K562 (cell line): ENCODE measurements at places on chromosomes 6 and 20.

- no peak for DNase-seq
Measured at GRCh38 chr6:34947561-34947960, 58.5 kb downstream of the ANKS1A start.

DNA sequence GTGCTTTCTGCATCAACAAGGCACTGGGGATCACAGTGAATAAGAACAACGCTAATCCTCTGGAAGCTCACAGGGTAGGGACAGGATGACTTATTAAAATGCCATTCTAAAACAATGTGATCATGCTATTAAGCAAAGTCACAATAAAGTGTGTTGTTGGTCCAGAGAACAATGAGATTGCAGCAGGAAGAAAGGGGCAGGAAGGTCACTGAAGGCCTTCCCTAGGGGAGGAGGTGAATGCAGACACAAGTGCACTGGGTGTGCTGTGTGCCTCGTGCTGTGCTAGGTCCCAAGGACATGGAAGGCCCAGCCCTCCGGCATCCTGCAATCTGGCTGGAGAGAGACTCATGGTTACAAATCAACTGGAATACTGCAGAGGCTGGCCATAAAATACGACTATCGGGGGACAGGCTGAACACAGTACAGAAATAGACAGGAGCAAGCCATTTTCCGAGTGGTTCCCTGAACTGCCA, 55.7 kb downstream of the LYRM4 start:
- no peak for DNase-seq

GRCh38 chr6:132443206-132443605, 41.9 kb upstream of the MOXD1 start:
- no peak for DNase-seq

DNA sequence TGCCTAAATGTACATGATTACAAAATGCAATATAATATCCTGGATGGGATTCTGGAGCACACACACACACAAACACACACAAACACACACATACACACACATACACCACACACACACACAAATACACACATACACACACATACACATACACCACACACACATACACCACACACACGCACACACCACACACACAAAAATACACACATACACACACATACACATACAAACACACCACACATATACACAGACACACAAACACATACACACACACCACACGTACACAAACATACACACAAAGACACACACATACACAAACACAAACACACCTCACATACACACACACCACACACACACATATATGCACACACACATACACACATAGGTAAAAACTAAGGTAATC, 134.6 kb upstream of the SYNDIG1 start:
- no peak for DNase-seq

- DNase-seq = no peak
Measured at GRCh38 chr6:126949786-126950185, 168.7 kb upstream of the RSPO3 start.

DNA sequence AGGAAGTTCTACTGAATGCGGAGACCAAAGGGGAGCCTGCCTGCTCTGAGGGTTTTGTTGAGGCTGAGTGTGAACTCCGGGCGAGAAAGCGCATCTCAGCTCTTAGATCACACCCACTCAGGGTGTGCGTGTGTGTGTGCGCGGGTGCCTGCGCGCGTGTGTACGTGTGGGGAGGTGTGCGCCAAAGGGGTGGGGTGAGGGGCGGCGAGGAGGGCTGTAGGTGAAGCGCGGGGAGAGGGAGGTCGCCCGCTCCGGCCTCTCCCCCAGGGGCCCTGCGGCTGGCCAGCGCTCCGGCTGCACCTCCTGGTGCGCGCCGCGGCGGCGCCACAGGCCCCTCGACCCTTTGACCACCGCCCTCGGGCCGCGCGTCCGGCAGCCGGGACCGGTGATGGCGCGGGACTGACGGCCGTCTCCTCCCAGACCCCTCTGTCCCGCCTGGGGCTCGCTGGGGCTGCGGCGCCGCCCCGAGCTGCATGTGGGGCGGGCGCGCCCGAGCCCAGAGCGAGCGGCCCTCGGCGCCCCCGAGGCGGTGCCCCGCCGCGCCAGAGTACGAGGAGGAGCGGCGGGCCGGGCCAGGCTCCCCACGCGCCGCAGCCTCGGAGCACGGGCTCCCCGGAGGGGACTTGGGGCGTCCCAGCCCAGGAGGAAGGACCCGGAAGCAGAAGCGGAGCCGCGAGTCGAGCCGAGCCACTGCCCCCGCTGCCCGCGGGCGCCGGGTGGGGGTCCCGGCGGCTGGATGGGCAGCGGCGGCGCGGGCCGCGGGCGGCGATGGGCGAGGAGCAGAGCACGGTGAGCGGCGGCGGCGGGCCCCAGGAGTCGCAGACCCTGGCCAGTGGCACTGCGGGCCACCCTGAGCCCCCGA, at the start of gene RNF217:
Gene RNF217 (plus strand): TSS at position 661 of the 862 bp plus-strand sequence. CDS start 108 bp downstream, at position 769.
- peak; percentile 84 for DNase-seq

- no peak for DNase-seq
Measured at GRCh38 chr20:23362392-23363256, 642 bp downstream of the GZF1 start.

- no peak for DNase-seq
Measured at GRCh38 chr20:56706867-56707360, 77.8 kb downstream of the TFAP2C start.

DNA sequence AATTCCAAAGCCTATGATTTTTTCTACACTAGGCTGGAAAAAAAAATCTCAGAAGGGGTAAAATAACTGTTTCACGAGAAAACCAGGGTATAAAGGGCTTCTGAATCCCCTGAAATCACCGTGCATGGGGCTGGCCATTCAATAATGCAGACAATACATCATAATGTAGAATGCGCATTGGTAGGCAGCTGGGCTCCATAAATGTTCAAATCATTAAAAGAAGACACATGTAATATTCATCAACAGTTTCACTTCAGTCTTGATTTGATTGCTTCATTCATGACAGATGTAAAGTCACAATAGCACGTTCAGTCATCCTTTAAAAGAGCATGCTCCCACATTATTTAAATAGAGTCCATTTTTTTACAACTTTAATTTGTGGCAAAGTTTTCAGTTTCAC, 20.5 kb downstream of the PTCHD4 start:
- DNase-seq = no peak

DNA sequence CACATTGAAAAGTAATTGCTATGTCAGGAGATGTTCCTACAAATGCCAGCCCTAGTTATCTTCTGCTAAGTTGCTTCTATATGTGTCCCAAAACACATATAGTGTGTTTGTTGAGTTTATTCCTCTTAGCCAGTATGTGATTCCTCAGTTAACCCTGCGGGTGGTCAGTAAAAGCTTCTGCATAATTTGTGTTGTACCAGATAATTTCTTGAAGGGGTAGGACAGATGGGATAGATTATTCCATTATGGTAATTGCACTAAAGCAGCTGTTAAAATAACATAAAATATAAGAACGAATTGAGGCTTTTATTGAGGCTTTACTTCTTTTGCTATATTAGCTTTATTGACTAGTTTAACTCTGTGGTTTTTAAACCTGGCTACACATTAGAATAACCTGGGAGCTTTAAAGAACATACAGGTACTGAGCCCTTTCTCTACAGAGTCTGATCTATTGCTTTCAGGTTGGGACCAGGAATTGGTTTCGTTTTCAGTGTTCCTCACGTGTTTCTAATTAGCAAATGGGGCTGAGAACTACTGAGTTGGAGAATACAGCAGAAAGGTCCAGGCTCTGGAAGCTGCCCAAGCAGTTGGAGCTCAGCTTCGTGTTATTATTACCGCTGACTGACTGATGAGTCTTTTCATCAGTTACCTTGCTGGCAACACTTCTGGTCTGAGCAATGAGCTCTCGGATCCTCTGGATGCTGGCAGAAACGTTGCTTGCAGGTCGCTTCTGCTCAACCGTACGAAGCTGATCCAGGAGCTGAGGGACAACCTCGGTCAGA, 56.9 kb downstream of the FAM229B start:
- peak; percentile 14 for DNase-seq

DNA sequence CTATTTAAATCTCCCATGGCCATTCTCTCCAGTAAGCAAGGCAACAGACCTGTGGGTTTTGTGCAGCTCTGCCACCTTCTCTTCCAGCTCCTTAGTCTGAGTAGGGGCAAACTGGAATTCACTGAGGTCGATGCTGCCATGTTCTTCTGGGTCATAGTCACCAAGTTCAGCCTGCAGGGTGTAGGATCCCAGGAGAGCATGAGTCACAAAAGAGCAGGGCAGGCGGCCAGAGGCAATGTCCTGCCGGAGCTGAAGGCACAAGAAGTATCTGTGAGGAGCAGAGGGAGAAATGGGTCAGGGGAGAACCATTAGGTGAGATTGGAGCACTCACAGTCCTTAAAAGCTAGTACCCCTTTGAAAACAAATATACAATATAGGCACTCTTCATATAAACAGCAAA, 73.7 kb downstream of the SMLR1 start:
- DNase-seq = no peak

DNA sequence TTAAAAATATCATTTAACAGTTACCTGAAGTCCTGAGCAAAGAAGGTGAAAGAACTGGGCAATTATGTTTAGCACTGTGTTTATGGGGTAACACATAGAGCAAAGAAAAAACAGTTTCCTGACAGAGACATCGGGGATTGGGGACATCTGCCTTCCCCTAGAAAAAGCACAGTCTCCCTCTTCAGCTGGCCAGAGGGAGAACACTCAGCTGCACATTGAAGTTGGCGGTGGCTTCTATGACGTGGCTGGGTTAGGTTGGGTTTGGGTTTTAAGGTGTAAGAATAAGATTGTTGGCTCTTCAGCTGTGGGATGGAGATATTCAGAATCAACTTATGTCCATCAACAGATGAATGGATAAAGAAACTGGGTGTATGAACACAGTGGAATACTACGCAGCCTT, 124.0 kb upstream of the DTNBP1 start:
- DNase-seq = no peak

- no peak for DNase-seq
Measured at GRCh38 chr6:167044696-167045095, 45.5 kb downstream of the CEP43 start.

- DNase-seq = no peak
Measured at GRCh38 chr6:124254941-124255685, 451.4 kb downstream of the NKAIN2 start.

GRCh38 chr20:57390604-57391438, at the start of gene RBM38:
TSS of gene RBM38 (plus strand) at chr20:57391396. CDS start at chr20:57391582, 186 bp downstream.
- DNase-seq = peak; percentile 96

DNA sequence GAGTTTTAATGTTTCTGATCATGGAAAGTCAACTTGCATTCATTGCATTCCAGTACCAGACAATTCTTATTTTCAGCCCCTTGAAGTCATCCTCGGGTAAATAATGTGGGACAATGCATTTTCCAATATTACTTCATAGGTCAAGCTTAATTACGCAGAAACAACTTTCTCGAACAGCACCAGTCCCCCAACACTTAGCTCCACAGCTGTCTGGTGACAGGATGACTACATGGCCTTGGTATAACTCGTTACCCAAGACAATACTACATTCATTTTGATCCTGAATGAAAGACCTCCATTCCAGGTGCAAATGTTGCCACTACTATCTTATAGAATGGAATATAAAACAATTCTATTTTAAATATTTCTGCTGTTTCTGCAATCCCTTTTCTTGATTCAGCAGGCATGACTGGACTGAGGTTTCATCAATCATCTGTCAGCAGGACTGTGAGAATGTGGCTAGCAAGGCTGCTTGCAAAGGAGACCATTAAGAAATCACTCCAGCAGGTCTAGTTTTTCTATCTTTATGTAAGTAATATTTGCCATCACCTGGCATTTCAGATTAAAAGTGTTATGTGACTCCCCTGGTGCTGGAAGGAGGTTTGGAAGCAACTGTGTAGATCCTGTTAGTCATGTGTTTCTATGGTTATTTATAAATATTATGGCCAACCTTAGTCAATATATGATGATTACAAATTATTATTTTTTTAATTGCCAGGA, 147.9 kb downstream of the HAO1 start:
- DNase-seq = no peak

DNA sequence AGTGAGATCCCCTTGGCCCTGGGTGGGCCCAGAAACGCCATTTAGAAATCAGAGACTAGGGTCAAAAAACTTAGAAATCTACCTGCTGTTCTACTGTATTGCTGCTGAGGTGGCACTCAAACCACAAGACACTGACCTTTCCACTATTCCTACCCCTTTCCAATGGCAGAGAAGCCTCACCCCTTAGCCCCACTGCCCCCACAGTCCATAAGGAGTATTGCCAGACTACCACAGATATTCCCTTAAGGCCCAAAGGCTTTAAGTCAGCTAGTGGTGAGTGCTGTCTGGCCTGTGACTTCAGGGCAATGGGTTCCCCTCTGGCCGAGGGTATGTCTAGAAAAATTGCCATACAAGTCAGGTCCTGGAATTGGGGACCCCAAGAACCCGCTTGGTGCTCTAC, 656.1 kb downstream of the COL12A1 start:
- DNase-seq = no peak

DNA sequence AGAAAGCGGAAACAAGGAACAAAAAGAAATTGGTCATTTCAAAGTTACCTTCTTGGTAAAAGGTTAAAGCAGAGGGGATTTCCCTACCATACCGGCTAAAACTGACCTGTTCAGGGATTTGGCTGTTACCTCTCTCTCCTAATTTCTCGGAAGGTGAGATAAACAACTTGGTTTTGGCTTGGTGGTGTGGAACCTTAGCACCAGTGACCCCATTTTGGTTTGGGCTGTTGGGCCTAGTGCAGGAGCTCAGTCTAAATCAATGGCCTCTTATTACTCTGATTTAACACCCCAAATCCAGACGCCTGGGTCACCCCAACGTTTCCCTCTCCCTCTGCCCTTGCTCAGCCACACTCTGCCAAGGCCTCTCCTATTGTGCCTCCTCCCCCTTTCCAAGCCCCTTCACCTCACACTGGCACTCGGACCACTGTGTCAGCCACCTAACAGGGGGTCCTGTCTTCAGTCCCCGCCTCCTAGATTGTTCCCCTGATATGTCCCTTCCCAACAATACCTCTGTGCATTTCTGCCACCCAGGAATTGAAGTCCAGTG, 8.3 kb downstream of the NCR2 start:
- no peak for DNase-seq

- DNase-seq = no peak
Measured at GRCh38 chr20:18971574-18971973, 158.0 kb downstream of the SCP2D1 start.

DNA sequence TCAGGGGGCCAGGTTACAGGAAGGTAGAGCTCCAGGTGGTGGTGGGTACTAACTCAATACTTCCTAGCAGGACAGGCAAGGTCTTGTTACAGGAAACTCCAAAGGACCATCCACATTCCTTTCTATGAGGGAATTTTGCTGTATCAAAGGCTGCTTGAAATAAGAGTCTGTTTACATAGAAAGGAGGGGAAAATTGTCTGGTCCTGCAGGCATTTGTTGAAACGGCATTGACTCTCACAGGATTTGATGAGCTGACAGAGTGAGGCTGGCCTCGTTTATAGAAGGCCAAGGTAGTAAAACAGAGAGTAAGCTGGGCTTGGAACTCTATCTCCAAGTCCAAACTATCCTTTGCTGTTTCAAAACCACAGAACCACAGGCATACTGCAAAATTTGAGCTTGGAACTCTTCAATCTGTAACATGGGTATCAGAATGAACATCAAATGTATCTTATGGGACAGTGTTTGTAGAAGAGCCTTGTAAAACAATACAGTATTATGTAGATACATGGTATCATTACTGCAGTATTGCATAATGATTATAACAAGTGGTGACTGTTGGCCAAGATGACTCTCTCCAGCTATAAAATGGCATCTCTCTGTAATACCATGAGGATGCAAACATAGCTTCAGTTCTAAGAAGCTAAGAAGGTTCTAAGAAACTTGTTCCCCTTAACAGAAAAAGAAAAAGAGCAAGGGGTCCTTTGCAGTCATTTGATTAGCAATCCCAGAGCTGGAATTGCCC, 61.5 kb downstream of the TRAM2 start:
- DNase-seq = no peak

- DNase-seq = no peak
Measured at GRCh38 chr20:34017610-34018009, 23.9 kb downstream of the RALY start.

- DNase-seq = peak; percentile 28
Measured at GRCh38 chr6:31070711-31071197, 41.6 kb downstream of the C6orf15 start.
